Stimulated activated CD4-positive, alpha-beta T cell treated with anti-CD3 and anti-CD28 coated beads, Interleukin-2, amount 100 ng/mL, for 24 hours (primary cell): ENCODE measurements at places on chromosomes 4 and X.

- DNase-seq, result no peak
These were observed 8.8 kb upstream of the ADH1C start for GRCh38 chr4:99361268-99361898.

DNA sequence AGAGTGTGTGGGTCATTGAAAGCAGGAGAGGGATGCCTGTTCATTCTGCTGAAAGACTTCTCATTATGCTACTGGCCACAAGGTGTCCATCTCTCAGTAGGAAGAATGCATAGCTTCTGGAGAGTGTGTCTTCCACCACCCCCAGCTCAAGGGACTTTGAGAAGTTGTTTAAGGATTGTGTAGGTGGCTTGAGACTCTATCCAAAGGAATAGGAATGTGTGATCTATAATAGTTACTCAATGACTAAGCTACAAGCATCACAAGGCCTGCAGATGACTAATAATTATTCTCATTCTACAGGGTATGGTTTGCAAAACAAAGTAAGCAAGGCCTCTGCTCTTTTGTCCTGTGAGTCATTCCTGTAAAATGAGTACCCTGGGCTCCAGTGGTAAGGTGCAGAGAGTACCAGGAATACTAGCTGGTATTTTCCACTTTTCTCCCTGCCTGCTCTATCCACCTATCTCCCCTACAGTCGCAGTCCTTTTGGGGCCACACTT, 279.8 kb upstream of the BOD1L1 start:
- DNase-seq, result no peak

DNA sequence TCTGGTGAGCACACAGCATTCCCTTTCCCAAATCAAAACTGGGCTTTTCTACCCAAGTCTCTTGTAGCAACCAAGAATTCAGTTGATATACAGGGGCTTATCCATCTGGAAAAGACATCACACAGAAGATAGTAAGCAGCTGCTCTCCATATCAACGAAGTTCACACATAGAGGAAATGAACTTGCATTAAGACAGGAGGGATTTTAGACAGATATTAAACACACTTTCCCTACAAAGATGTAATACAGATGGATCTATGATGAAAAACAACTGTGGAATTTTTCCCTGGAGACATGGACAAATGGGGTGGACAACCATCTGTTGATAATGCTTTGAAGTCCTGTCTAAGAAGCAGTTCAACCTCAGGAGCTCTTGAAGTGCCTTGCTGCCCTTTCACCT, 9.8 kb upstream of the PDE5A start:
- no peak for DNase-seq

DNA sequence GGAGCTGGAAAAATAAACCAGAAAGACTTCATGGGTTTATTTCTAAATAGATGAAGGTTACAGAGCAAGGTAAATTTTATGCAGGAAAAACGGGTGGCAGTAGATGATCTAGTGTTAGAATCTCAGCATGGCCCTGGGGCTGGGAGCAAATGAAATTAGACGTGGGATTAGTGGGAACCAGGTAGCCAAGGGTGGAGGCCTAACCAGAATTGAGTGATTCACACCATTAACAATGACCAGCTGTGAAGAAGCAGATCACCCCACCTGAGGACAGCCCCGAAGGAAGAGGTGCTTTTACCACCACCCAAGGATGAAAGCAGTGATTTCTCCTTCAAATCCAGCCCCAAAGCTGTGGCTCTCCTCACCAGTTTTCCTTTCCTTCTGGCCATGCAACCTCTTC, 20.8 kb upstream of the ACSL1 start:
- no peak for DNase-seq

DNA sequence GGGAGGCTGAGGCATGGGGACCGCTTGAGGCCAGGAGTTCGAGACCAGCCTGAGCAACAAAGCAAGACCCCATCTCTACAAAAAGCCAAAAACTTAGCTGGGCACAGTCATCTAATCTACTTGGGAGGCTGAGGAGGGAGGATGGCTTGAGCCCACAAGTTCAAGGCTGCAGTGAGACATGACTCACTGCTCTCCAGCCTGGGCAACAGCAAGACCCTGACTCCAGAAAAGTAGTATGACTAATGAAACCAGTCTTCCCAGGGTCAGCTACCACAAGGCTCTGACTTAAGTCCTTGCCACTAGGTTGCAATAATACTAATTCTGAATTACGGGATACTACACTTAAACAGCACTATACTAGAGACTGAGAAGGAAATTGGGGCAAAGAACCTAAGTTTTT, 33.1 kb downstream of the ERVMER34-1 start:
- no peak for DNase-seq

DNA sequence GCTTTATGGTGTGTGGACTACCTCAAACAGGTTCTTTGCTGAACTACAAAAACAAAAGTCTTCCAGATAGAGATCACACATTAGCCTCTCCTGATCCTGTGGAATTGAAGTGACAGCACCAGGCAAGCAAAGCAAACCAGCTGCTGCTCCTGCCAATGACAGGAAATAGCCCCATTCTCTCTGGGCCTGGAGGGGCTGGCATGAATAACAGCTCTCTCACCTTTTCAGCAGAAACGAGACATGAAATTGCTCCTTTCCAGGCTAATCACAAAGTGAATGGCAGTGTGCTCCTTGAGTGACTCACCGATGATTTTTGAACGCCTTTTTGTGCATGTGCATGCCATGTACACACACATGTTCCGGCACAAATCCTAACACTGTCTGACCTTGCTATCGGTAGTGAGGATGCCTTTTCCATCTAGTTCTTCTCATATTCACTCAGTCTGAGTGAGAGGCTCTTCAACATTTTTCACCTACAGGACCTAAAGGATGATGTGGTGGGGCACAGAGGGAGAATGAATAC, 24.4 kb downstream of the MFAP3L start:
- DNase-seq, result no peak

GRCh38 chr4:3330707-3331106, 37.9 kb downstream of the RGS12 start:
- DNase-seq, result no peak
